ENCODE measurements at places on chromosomes 11 and 22.
A peak's percentile ranks its signal among the peaks of the same experiment; 100 is the strongest.

- no peak for DNase-seq
Measured at GRCh38 chr11:34978236-34979191, 62.1 kb downstream of the PDHX start.

DNA sequence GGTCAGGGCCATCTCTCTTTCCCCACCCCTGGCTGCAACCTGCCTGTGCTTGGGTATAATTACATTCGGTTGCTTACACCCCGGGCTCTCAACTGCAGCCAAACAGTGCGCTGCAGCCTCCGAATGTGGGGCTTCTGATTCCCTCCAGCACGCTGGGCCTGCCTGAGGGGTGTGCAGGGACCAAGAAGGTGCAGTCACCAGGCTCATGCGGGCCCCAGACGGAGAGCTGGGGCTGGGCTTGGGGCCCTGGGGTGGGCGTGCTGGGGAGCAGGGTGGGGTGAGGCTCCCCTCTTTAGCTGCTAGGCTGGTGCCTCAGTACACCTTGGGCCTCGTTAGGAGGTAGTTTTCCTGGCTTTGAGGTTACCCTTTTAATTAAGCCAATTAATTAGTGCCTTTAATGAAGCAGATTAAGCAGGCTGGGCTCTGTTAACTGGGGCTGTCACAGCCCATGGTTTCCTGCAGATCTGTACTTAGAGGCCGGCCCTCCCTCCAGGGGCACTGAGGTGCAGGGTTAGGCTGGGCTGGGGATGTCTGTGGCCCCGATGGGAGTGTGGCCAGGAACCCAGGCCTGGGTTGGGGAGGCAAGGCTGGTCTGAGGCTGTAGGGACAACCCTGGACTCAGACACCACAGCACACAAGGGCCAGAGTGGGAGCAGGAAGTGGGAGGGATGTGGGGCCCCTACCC, 17.3 kb downstream of the FLRT1 start:
- DNase-seq = no peak

DNA sequence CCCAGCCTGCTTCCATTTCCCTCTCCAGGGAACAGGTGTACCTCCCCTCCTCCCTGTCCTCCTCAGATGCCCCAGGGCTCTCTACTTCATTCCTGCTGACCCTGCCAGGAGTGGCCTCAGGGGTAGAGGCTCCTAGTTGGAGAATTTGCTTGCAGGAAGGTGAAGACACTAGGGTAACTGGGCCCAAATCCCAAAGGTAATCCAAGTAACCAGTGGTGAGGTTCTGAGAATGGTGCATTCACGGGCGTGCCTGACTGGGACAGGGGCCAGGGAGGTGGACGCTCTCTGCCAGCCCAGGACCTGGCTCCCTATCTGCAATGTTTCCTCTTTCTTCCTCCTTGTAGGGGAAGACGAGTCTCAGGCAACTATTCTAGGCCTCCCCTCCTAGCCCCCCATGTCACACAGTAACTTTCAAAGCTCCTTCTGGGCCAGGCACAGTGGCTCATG, 2.9 kb downstream of the SLC35C1 start:
- DNase-seq = no peak

DNA sequence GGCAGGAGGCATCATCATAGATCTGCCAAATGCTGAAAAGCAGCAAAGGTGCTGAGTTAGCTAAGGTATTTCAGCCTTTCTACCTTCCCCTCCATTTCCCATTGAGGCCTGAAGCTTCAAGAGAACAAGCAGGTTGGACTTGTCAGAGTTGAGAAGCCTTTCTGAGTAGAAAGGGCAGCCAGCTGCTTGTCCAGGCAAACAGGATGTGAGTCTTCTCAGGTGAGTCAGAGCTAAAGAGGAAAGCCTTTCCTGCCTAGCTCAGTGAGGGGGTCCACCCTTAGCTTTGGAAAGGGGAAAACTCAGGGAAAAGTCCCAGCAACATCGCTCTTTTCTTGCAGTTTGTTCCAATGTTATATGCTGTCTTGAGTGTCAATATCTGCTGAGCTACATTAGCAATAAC, 13.2 kb upstream of the MPZL2 start:
- no peak for DNase-seq

- no peak for DNase-seq
Measured at GRCh38 chr11:100563541-100564280, 123.4 kb upstream of the ARHGAP42 start.

DNA sequence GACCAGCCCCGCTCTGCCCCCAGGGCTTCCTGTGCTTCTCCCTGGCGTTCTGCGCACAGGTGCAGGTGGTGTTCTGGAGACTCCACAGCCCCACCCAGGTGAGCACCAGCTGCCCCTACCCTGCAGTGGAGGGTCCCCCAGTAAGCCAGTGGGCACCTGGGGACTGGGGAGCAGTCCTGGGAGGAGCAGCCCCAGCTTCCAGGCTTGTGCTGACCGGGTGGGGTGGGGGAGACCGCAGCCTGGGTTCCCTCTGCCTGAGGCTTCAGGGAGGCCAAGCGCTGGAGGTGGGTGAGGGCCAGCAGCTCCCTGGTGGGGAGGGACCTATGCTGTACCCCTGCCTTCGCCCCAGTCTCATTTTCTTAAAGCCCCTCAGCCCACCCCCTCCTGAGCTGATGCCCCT, 6.9 kb downstream of the TSPAN32 start:
- DNase-seq = no peak

GRCh38 chr11:126058105-126058874, 4.4 kb downstream of the CDON start:
- no peak for DNase-seq

DNA sequence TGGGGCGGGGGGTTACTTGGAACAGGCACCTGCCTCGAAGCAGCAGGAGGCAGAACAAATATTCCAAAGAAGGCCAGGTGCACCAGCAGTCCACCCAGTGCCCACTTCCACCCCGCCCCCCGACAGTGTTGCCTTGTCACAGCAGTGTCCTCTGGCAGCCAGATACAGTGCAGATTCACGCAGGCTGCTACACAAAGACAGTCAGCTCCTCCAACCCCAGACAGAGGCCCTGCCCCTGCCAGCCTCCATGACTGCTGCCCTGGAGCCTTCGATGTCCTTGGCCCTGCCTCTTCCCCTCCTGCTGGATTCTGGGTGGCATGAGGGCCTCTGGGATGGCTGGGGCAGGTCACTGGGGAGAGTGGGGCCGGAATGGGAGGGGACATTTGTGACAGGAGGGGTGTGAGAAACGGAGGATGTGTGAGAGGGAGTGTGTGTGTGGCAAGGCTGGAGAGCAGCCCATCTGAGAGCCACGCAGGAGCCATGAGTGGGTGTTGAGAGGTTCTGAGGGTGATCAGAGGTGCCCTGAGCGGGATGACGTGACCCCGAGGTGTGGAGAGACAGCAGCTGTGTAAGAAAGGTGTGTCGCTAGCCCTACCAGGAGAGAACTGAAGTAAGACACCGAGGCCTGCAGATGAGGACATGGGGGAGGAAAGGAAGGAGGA, 173.7 kb downstream of the CEP164 start:
- no peak for DNase-seq

DNA sequence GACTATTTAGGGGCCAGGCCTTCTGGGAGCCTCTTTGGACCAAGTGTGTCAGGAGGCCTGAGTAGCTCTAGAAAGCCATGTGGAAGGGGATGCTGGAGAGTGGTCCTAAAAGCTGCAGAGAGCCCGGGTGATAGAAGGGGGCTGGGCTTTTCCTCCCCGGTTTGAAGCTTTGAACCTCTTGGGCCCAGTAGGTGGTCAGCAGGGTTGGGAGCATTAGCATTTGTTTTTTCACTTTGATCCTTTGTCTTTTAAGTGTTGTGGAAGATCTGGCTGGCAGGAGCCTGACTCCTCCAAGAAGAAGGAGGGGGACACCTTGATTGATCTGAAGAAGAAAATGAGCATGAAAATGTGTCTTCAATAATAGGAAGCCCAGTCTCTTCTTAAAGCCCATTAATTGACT, 596.6 kb downstream of the INSC start:
- DNase-seq = no peak

GRCh38 chr11:27239305-27239942, 123.6 kb downstream of the CCDC34 start:
- no peak for DNase-seq

- DNase-seq = no peak
Measured at GRCh38 chr11:96424693-96425092, 34.9 kb downstream of the JRKL start.

GRCh38 chr11:122030286-122030685, 85.7 kb downstream of the BLID start:
- no peak for DNase-seq

- peak; percentile 48 for DNase-seq
Measured at GRCh38 chr22:46593211-46593681, 26.9 kb upstream of the GRAMD4 start.

- no peak for DNase-seq
Measured at GRCh38 chr11:76808996-76809395, 25.8 kb downstream of the TSKU start.

GRCh38 chr11:132024587-132025295, 654.3 kb downstream of the NTM start:
- no peak for DNase-seq

GRCh38 chr11:44766972-44767278, 40.2 kb downstream of the TSPAN18 start:
- DNase-seq = no peak

DNA sequence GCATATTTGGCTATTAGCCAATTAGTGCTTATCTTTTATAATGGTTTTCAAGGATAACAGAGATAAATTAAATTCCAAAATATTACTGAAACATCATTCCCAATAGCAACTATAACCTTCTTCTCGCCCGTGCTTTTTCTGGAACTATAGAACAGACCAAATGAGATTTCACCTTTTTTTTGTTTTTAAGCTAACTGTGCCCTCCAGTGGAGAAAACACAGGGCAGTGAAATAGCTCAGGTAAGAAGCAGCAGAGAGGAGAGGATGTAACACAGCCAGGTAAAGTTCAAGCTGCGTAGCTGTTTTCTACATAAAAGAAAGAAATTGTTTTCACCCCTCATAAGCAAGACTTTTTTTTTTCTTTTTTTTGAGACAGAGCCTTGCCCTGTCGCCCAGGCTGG, 28.2 kb downstream of the HSD17B12 start:
- DNase-seq = no peak

- DNase-seq = no peak
Measured at GRCh38 chr11:35236667-35237003, 97.7 kb downstream of the CD44 start.

DNA sequence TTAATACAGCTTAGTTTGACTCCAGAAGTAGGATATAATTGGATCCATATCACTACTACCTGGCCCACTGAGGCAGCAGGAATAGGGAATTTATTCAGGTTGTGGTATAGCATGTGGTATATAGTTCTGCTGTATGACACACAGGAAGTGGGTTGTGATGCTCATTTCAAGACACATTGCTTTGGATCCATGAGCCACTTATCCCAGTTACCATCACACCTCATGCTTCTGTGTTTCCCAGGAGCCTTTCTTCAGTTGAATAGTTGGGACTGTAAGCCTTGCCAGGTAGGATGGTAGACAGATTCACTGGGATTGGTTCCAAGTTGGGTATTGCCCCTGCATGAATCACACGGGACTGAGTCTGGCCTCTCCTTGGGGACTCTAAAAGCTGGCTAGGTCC, 9.9 kb upstream of the SLC37A2 start:
- no peak for DNase-seq

DNA sequence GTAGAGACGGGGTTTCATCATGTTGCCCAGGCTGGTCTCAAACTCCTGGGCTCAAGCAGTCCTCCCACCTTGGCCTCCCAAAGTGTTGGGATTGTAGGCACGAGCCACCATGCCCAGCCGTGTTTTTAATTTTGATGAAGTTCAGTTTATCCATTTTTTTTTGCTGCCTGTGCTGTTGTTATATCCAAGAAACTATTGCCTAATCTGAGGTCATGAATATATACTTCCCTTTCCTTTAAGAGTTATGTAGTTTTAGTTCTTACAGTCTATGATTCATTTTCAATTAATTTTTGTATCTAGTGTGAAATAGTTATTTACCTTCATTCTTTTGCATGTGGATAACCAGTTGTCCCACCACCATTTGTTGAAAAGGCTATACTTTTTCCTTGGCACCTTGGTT, 50.3 kb upstream of the SORL1-AS1 start:
- peak; percentile 15 for DNase-seq

- DNase-seq = no peak
Measured at GRCh38 chr11:30666817-30667216, 80.7 kb upstream of the MPPED2 start.

DNA sequence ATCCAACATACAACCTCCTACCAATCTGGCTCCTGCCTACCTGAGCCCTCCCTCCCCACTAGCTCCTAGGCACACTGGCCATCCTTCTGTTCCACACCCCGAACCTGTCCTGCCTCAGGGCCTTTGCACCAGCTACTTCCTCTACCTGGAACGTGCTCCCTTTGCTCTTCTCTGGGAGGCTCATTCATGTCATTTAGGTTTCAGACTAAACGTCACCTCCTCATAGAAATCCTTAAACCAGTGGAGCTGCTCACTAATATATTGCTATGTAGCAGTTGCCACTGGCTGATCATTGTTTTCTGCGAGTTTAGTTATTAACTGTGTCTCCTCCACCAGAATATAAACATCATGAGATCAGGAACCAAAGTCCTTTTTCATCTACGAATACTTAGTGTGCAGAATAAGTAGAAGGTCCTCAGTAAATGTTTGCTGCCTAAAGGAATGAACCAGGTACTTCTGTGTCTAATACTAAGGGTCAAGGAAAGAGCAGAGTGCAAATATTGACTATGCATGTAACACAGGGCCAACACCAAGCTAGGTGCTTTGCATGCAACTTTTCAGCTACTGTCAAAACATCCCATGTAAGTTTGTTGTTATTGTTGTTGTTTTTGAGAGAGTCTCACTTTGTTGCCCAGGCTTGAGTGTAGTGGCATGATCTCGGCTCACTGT, 277.6 kb upstream of the SYN3 start:
- DNase-seq = no peak

- no peak for DNase-seq
Measured at GRCh38 chr11:3934658-3935057, 79.2 kb downstream of the STIM1 start.

DNA sequence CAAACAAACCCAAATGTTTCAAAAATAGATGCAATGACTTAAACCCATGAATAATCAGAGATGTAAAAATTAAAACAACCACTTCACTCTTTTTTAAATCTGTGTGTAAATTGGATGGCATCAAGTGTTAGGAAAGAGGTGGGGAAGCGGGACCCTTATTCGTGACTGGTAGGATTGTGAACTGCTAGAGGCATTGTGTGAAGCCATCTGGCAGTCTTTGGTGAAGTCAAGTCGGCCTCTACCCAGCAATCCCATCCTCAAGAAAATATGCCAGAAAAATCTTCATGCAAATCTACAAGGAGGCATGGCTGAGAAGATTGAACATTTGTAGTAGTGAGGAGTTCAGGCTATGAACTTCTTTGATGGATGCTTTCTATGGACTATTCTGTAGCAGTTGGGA, 114.6 kb upstream of the C11orf87 start:
- DNase-seq = no peak

- no peak for DNase-seq
Measured at GRCh38 chr22:45298934-45299505, 10.7 kb upstream of the FAM118A start.

- DNase-seq = no peak
Measured at GRCh38 chr11:11735586-11735985, 106.2 kb upstream of the USP47 start.

GRCh38 chr11:115612046-115612730, 108.0 kb upstream of the CADM1 start:
- no peak for DNase-seq

DNA sequence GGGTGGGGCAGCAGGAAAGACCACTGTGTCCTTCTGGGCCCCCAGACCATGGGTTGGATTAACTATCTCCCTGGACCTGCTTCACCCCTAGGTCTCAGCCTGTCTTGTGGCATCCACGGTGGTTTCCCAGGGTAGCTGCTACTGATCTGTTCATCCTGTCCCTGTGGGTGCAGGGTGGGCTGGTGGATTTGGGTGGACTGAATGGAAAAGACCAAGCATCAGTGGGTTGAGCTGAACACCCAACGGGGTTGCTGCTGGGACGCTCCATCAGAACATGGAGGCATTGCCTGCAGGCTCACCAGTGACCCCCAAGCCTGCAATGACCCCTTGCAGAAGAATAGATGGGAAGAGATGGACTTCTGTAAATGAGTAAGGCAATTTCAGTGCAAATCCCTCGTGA, 812.1 kb downstream of the TBC1D22A start:
- no peak for DNase-seq
